ENCODE measurements at places on chromosomes 5 and 9.

GRCh38 chr9:88988796-88989641 is 2.2 kb upstream of the S1PR3 start:
- no peak for DNase-seq

- no peak for DNase-seq
Measured at GRCh38 chr5:42951293-42951840, 88.8 kb downstream of the ANXA2R start.

DNA sequence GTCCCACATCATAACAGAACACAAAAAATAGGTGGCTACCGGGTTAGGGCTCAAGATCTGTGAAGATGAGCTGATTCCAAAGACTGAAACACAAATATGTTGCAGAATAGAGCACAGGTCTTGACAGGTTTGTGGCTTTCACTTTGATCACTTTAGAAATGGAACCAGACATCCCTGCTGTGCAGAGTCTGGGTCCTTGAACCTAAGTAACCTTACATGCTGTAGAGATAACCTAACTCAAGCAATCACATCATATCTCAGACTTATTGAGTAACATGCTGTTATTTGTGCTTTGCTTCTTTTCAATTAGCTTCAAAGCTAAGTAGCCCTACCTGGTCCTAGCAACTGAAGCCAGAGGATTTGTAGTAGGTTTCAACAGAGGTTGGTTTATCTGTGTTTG is 24.3 kb downstream of the FBXW2 start:
- no peak for DNase-seq

- no peak for DNase-seq
Measured at GRCh38 chr9:135561391-135562234, at the start of gene PAEP. TSS of gene PAEP (plus strand) at chr9:135561756.

GRCh38 chr5:168736281-168736831 is 157.2 kb upstream of the PANK3 start:
- no peak for DNase-seq

DNA sequence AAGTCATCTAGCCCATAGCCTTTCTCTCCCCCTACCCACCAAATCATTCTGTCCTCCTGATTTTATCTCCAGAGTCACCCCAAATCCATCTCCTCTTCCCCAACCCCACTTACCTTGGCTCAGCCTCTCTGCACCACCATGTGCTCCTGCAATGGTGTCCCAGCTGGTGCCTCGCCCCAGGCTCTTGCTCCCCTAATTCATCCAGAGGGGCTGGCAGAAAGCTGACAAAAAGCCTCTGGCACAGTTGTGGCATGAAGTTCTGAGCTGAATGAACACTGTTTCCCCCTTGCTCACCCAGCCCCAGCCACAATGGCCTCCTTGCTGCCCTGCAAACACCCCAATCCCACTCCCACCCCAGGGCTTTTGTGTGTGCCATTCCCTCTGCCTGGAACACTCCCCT is 10.2 kb downstream of the RETREG1 start:
- no peak for DNase-seq

DNA sequence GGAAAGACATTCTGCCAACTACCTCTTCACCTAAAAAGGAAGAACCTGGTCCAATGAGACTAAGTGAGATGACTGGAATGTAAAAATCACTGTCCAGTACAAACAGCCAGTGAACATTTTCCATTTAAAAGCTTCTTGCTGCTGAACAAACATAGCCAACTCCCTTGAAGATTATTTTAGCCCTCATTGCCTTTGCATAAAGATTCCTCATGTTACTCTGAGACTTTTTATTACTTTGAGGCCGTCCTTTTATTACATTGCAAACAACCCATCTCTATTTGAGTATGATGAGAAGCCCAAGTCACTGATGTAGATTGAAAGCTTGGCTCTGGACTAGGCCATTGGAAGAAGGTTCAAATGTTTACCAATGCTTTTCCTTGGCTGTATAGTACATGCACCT is 649.8 kb downstream of the CETN3 start:
- DNase-seq = no peak

DNA sequence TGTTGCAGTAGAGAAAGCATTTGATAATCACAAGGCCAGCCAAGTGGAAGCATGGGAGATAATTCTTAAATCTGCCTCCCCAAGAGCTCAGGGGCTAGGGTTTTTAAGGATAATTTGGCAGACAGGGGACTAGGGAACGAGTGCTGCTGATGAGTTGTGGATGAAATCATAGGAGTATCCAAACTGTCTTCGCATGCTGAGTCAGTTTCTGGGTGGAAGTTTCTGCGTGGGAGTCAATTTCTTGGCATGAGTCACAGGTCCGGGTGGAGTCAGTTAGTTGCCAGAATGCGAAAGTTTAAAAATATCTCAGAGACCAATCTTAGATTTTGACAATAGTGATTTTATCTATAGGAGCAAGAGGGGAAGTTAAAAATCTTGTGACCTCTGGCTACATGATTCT is 112.6 kb downstream of the TMC1 start:
- no peak for DNase-seq

DNA sequence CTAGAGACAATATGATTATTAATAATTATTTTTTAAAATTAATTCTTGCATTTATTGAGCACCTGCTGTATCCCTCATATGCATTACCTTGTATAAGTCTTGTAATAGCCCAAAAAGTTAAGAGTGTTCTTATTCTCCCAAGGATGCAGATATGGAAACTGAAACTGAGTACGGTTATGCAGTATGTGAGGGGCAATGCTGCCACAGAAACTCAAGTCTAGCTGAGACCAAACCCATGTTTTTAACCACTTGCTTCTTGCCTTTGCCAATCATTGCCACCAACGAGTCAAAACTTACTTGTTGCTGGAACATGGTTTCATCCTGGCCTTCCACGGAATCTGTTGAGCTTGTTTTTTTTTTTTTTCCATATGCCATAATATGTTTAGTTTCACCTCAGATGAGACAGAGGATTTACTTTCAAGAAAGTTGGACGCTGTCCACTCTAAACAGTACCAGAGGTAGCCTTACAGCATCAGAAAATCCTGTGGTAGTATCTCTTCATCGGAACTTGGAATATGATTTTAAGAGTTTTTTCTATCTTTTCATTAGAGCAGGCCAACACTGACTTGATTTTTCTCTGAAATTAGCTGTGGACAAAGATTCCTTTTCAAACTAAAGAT is 27.9 kb downstream of the DOCK8 start:
- no peak for DNase-seq

DNA sequence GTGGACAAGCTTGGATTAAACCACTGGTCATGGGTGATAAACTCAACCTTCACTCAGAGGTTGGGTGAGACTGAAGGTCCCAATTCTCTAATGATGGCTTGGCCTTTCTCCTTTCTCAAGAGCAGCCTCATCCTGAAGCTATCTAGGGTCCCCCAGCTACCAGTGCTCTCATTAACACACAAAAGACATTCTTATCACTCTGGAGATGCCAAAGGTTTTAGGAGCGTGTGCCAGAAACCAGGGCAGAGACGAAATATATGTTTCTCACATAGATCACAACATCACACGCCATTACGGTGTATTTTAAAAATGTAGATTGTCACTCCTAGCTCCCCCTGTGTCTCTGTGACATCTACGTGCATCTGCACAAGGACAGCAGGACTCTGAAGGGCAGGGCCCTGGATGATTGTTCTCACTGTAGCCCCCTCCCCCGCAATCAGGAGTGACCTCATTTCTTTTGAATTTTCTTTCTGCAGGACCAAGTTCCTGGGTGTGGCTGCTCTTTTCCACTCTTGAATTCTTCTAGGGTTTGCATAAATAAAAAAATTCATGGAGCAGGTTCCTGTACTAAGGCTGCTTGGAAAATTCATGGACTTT is 311.3 kb downstream of the GADD45G start:
- peak; percentile 27 for DNase-seq

GRCh38 chr9:94934816-94935328 is 208.4 kb downstream of the AOPEP start:
- no peak for DNase-seq

- DNase-seq = no peak
Measured at GRCh38 chr5:65695896-65696295, 26.0 kb downstream of the SGTB start.

Data from NCI-H69 (cell line).